ENCODE measurements at places on chromosomes 11 and 22.

DNA sequence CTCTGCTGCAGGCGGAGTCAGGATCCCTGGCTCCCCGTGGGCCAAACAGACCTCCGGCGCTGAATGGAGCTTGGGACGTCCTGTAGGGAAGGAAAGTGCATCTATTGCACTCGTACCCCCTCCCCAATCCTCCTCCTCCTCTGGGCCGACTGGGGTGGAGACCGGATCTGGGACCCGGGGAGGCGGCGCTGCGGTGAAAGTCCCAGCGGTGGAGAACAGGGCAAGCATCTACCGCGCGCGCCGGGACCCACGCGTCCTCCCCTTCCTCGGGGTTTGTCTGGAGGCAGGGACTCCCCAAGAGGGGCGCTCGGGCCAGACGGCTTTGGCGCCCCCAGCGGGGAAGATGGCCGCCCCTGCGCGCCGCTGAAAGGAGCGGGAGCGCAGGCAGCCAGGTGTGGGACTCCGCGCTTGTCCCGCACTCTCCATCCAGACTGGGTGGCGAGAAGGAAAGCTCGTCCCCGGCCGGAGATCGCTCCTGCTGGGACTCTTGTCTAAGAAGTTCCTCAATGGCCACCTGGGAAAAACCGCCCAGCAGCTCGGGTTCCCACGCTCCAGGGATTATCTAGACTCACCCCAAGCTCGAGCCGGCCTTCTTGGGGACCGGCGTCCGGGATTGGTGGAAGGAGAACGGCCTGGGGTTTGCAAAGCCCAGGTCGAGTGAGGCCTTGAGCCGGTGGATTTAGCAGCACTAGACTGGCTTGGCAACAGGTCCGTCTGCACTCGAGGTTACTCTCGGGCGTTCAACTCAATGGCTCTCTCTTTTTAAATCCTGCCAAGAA is 718 bp downstream of the FADS2 start:
- DNase-seq: no peak

GRCh38 chr22:26374391-26375026 is 54.6 kb upstream of the ASPHD2 start:
- no peak for DNase-seq

GRCh38 chr11:7098235-7098832 is 9.5 kb downstream of the RBMXL2 start:
- DNase-seq: no peak

- no peak for DNase-seq
Observed at GRCh38 chr11:17406082-17406817, 17.8 kb upstream of the KCNJ11 start.

DNA sequence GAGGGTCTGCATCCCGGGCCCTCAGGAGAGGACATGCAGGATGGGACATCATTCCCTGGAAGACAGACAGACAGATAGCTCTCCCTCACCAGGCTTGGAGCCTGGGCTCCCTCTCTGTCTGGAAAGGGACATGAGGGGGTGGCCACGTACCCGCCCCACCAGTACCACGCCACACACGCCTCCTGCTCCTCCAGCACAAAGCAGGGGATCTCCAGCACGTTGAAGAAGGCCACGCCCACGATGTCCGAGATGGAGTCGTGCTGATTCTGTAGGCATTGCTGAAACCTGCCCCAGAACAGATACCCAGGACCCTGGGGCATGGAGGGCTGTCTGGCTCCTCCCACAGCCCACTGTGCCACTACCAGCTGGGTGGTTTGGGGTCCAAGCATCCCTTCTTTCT is 2.2 kb downstream of the PLA2G3 start:
- DNase-seq: no peak

- DNase-seq: no peak
Observed at GRCh38 chr22:49966774-49967705, 6.5 kb downstream of the PIM3 start.

DNA sequence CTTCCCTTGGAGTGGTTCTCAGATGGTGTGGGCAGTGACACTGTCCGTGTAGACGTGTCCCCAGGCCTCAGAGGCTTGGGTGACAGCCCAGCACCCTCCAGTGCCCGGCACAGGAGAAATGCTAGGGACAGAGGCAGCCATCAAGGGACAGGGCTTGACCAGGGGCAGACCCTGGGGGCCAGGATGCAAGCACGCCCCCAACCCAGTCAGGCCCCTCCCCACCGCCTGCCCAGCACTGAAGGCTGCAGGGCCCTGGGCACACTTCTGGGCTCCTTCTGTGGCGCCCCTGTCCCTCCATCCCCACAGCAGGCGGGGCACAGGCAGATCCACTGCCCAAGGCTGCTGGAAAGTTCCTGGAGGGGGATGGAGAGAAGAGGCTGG is 11.1 kb downstream of the IGF2 start:
- no peak for DNase-seq

- no peak for DNase-seq
Observed at GRCh38 chr11:28820296-28820989, 712.3 kb downstream of the METTL15 start.

DNA sequence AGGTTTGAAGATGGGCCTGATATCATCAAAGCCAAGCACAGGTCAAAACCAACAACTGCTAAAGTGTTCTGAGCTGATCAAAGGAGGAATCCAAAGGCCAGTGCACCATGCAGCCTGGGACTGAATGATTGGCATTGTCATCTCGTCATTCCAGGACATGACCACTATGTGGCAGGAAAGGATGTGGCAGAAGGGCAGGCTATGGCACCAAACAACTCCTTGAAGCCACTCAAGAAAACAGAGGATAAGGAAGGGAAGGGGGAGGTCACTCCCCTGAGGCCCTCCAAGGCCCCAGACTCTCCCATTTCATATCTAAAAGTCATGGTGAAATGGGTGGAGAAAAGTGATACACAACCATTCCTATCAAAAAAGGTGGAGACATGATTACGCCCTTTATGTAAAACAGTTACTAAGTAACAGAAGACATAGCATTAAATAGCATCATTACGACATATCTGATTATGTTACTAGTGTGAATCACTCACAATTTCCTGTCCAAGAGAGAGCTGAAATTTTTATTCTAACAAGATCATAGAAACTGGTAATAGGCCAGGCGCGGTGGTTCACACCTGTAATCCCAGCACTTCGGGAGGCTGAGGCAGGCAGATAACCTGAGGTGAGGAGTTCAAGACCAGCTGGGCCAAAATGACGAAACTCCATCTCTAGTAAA is 49.3 kb downstream of the AHNAK start:
- no peak for DNase-seq

DNA sequence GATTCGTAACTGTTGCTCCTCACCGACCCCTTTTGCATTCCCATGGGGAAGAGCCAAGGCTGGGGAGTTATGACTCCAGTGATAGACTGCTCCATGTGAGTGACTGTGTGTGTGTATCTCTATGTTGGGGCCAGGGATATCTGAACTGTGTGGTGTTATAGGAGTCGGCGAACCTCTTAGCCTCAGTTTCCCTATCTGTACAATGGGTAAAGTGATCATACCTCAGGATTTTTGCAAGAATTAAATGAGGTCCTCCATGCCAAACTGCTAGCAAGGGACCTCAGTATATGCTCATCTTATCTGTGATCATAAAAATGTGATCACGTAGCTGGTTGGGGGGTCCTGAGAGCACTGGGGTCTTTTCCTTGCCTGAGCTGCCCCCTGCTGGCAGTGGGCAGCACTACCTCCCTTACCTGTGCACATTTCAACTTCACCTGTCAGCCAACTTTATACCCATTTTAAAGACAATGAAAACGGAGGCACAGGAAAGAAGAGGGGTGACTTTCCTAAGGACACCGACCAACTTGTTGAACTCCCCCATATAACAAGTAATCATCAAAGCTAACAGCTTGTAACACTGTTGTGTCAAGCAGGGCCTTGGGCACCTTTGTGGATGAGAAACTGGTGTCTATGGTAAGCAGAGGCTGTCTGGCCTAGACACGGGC is 1.4 kb upstream of the DPP3 start:
- DNase-seq: no peak
